Stomach (tissue), 19 donors: ENCODE measurements at places on chromosomes 11 and 22. TPM values are rescaled to one million over a fixed set of nuclear protein-coding genes. Genes with fewer than 3 reads are reported as not detected.

GRCh38 chr11:46429717-46430116, 38.1 kb upstream of the CHRM4 start:
- H3K27me3 ChIP-seq = no peaks in the 10 kb centered on the region
- H3K27ac ChIP-seq = no peak overlapping the region
- H3K36me3 ChIP-seq = peaks cover 27% of the 10 kb centered on the region
- H3K4me1 ChIP-seq = no peaks in the 10 kb centered on the region

DNA sequence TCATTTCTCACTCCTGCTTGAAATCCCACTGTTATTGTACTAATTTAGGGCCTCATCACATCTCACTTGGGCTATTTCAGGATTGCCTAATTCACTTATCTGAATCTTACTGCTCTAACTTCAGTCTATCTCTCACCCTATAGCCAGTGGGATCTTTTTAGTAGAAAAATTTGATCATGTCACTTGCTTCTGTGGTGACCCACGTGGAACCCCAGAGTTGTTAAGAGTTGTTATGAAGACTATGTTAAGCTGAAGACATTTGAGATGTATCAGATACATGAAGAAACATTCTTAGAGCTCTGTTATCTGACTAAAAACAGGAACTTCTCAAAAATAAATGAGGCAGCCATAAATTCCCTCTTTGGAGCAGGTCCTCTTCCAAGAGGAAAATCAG, 1375.6 kb upstream of the TENM4 start:
- no peak overlapping the region for H3K4me3 ChIP-seq
- H3K4me1 ChIP-seq = no peaks in the 10 kb centered on the region
- DNase-seq = no peak
- H3K36me3 ChIP-seq = no peaks in the 10 kb centered on the region
- H3K27ac ChIP-seq = no peak overlapping the region
- no peaks in the 10 kb centered on the region for H3K27me3 ChIP-seq

GRCh38 chr11:64675450-64676260, 47.3 kb downstream of the NRXN2 start:
- H3K4me1 ChIP-seq = peaks cover 7% of the 10 kb centered on the region
- H3K36me3 ChIP-seq = no peaks in the 10 kb centered on the region
- DNase-seq = peak; percentile 74
- peaks cover 62% of the 10 kb centered on the region for H3K27me3 ChIP-seq

DNA sequence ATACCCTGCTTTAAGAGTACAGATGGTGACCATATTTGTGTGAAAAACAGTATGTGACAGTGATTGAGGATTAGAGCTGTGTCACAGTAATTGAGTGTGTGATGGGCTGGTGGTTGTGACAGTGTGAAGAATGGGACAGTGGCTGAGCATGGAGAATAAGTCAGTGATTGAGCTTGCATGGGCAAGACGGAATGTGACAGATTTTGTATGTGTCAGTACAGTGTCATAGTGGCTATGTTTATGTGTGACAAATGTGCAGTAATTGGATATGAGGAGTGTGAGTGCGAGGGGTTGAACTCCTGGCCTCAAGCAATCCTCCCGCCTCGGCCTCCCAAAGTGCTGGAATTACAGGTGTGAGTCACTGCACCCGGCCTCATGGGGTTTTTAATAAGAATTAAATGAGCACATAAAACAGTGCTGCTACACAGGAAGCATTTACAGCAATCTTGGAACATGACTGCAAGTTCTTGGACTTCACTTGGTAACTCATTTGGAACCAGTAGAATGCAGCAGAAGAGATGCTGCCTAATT, 583 bp upstream of the RRAS2 start:
- peaks cover 6% of the 10 kb centered on the region for H3K4me1 ChIP-seq
- H3K27me3 ChIP-seq = peaks cover 6% of the 10 kb centered on the region
- H3K4me3 ChIP-seq = peak overlapping the region; percentile 81
- H3K27ac ChIP-seq = peak overlapping the region; percentile 85
- no peaks in the 10 kb centered on the region for H3K36me3 ChIP-seq

DNA sequence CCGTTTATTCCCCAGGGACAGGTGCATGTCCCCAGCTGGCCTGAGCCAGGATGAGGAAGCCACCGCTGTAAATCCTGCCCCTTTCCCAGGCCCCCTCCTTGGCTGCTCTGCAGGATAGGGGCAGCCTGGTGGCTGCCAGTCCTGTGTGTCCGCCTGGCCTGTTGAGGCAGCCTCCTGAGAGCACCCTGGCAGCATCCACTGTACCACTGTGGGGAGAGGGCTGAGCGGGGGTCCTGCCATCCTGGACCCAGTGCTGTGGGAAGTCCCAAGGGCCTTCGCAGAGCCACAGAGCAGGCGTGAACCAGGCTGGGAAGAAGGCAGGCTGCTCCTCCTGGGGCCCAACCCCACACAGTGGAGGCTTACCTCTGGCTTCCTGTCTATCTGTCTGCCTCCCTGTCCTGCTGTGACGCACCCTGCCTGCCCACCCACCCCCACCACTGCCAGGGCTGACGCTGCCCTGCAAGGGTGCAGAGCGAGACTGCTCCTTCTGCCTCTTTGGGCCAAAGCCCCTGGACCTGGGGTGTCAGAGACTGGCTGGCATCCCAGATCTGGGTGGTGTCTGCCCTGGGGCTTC, 8.4 kb downstream of the KCTD17 start:
- H3K27me3 ChIP-seq = no peaks in the 10 kb centered on the region
- H3K4me1 ChIP-seq = no peaks in the 10 kb centered on the region
- DNase-seq = no peak
- no peak overlapping the region for H3K27ac ChIP-seq
- peaks cover 76% of the 10 kb centered on the region for H3K36me3 ChIP-seq

- no peaks in the 10 kb centered on the region for H3K4me1 ChIP-seq
- H3K27ac ChIP-seq = no peak overlapping the region
- no peak overlapping the region for H3K4me3 ChIP-seq
Measured at GRCh38 chr11:4626207-4627099, 10.8 kb upstream of the OR51D1 start.

DNA sequence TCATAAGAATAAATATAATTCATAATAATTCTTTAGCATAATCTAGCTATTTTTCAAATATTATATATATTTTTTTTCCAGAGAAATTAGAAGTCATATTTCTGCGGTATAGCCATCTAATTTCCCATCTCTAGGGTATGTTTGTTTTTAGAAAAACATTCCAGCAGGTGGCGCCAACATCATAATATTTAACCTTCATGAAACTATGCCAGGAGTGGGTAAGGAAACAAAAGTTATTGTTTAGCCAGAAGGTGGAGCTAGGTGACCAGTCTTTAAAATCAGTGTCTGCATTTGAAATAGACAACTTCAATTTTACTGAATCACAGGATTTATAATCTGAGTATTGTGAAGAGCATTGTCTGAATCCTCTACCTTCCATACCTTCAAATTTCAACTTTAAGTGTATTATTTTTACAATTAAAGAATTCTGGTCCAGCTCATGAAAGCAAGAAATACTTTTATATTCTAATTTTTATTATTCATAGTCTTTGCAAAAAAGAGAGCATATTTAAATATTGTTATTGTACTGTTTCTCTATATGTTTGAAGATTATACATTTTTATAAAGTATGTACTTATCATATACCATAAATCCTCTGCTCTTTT, 15.7 kb upstream of the CCDC179 start:
- H3K4me3 ChIP-seq = no peak overlapping the region
- peak; percentile 74 for DNase-seq
- H3K36me3 ChIP-seq = no peaks in the 10 kb centered on the region
- H3K27me3 ChIP-seq = no peaks in the 10 kb centered on the region
- H3K27ac ChIP-seq = no peak overlapping the region

DNA sequence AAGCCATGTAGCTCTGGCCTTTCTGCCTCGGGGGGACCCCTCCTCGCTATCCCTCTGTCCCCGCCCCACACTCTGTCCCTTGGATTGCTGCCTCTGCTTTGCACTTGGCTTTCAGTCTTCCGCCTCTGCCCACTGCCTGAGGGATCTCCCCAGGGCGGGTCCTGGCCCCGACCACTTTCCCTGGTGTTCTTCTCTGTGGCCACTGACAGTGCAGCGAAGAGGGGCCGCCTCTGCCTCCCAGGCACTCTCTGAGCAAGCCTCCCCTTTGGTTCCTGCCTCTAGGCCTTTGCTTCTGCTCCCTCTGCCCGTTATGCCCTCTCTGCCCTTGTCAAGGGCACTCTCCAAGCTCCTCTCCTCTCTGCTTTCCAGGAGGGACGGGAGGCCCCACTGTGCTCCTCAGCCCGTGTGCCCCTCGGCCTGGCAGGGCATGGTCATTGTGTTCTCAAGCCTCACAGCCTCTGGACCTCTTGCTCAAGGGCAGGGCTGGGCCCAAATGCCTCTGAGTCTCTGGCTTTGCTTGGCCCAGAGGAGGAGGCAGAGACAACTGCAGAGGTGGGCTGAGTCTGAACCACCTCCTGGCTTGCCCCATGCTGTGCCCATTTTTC, 5.5 kb upstream of the MPPED1 start:
- H3K27ac ChIP-seq = no peak overlapping the region
- no peaks in the 10 kb centered on the region for H3K36me3 ChIP-seq
- peaks cover 17% of the 10 kb centered on the region for H3K27me3 ChIP-seq

DNA sequence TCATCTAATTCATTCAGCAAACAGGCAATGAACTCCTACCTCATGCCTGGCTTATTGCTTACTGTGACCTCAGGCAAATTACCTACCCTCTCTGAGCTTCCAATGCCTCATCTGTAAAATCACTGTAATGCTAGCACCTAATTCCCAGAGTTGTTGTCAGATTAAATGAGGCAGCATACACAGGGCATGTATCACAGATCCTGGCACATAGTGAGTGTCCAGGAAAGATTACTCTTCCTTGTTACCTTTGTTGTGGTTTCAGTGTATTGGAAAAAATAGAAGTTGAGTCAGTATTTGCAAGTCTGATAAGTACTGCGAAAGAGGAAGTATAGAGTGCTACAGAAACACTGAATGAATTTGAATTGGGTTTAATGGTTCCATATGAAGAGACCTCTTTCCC, 26.4 kb upstream of the LRRC55 start:
- H3K4me3 ChIP-seq = no peak overlapping the region
- H3K27me3 ChIP-seq = no peaks in the 10 kb centered on the region
- DNase-seq = peak; percentile 24
- no peak overlapping the region for H3K27ac ChIP-seq
- no peaks in the 10 kb centered on the region for H3K4me1 ChIP-seq

- H3K4me3 ChIP-seq = no peak overlapping the region
- no peak for DNase-seq
- H3K27ac ChIP-seq = no peak overlapping the region
- H3K4me1 ChIP-seq = peaks cover 8% of the 10 kb centered on the region
Measured at GRCh38 chr11:46306296-46306853, 28.9 kb downstream of the CREB3L1 start.

DNA sequence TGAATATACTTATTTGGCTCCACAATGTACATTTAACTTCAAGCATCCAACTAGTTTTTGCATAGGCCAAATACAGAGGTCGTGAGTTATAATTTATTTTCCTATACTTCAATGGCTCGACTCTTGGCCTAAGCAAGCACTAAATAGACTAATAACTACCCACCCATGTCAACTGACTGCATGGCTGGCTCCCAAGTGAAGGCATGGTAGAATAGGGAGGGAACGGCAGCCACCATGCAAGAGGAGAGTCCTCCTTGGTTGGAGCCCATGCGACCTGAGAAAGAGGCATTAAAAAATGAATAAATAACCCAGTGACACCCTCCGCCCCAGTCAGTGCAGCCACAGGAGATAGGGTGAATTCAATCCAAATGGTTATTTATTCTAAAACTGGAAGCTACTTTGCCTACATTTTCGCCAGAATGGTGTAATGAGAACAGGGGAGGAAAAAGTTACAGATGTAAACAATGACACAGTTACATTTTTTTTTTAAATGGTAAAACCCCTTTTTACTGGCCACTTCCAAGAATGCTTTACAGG, 4.9 kb downstream of the GNG3 start:
- H3K4me1 ChIP-seq = peaks cover 43% of the 10 kb centered on the region
- H3K27me3 ChIP-seq = no peaks in the 10 kb centered on the region
- H3K4me3 ChIP-seq = no peak overlapping the region
- peak overlapping the region; percentile 81 for H3K27ac ChIP-seq
- no peak for DNase-seq

GRCh38 chr22:47617186-47617585, 854.7 kb downstream of the TBC1D22A start:
- H3K36me3 ChIP-seq = no peaks in the 10 kb centered on the region
- no peak overlapping the region for H3K27ac ChIP-seq
- H3K4me1 ChIP-seq = no peaks in the 10 kb centered on the region
- no peaks in the 10 kb centered on the region for H3K27me3 ChIP-seq
- DNase-seq = no peak
- no peak overlapping the region for H3K4me3 ChIP-seq

- no peaks in the 10 kb centered on the region for H3K4me1 ChIP-seq
- H3K27me3 ChIP-seq = no peaks in the 10 kb centered on the region
- no peak overlapping the region for H3K4me3 ChIP-seq
- no peak for DNase-seq
- H3K27ac ChIP-seq = no peak overlapping the region
- no peaks in the 10 kb centered on the region for H3K36me3 ChIP-seq
Measured at GRCh38 chr11:94031625-94032024, 10.5 kb downstream of the HEPHL1 start.

ALDH3B1 gene
- 22.3 TPM for total RNA-seq

GRAMD4 gene
- 34.2 TPM for total RNA-seq

MRGPRE gene
- total RNA-seq = not detected

BTG4 gene
- not detected for total RNA-seq

FJX1 gene
- total RNA-seq = 3.7 TPM

TEAD1 gene
- 52.5 TPM for total RNA-seq

APOL3 gene
- total RNA-seq = 2.9 TPM

HEPN1 gene
- total RNA-seq = not detected

ZNF280B gene
- total RNA-seq = 0.55 TPM

ZBTB16 gene
- 80.6 TPM for total RNA-seq
